ENCODE measurements at places on chromosomes 1 and 21.

GRCh38 chr1:195773931-195774330 is 834.3 kb downstream of the KCNT2 start:
- DNase-seq: no peak

DNA sequence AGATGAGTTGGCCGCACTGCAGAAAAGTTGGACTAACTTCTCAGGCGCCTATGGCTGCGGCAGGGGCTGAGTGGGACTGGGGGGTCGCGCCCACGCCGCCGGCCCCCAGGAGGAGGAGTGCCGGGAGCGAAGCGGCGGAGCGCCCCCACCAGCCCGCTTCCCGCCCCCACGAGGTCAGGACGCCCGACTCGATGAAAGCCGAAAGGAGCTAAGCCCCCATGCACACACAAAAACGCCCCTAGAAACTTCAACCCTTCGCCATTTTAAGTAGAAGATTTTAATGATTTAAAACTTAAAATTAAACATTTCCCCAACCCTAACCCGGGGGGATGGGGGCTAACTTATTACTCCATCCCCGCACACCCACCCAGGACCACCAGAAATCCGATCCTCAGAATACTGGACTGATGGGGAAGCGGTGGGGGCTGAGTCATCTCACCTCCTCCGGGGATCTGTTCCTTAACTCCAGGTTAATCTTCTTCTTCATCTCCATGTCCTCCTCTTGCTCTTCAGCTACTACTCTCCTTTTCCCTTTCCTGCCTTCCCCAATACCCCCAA is 539 bp downstream of the ANP32E start:
- DNase-seq: no peak

DNA sequence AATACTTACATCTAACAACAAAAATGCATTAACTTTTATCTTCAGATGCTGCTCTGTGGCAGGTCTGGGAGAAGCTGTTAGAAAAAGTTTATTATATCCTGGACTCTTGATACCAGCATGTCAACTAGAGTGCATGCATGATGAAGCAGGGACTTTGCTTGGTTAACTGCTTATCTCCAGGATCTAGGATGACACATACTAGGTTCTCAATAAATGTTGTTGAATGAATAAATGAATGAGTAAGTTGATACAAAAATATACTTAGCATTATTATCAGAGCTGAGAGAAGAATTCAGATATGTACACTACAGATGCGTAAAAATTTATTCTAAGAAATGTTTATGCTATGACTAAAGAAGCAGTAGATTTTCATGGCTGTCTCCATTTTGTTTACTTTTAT is 304.3 kb downstream of the LTN1 start:
- no peak for DNase-seq

DNA sequence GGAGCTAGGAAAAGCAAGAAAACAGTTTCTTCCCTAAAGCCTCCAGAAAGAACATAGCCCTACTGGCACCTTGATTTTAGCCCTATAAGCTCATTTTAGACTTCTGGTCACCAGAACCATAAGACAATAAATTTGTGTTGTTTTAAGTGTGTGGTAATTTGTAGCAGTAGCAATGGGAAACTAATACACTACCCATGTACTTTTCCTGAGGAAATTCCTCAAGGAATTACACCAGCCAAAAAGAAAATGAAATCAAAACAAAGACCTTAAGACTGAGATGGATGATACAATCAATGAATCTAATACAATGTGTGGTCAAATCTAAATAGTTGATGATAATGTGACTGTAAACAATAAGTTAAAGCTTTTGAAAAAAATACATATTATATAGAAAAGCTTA is 11.8 kb downstream of the VAMP4 start:
- no peak for DNase-seq

- no peak for DNase-seq
Measured at GRCh38 chr1:68974447-68974846, 477.6 kb upstream of the DEPDC1 start.

DNA sequence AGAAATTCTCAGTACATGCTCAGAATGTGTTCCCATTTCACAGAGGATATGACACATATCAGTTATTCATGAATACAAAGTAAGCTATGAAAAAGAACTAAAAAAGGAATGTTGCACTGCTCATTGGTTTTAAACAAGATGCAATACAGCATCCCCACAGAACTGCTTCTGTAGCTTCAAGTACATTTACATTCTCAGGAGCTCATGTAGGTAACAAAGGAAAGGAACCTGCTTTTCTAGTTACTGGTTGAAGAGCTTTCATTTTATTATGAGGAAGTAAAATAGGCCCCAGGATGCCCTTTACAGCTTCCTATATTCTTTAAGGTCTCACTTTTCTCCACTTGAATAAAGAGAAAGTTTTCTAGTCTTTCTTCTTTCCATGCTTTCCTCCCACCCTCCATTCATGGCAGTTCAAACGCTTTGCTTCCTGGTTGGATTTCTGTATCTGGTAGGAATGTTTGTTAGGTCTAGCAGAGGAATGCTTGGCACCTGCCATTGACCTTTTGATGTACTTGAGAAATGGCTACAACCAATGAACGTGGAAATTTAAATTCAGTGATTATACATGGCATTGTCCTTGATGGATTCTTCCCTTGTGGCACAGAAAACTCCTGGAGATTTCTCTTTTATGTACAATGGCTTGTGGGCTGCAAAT is 27.1 kb upstream of the KCNK2 start:
- DNase-seq: no peak

Data from cortex of kidney (tissue), 1 donor.